ENCODE measurements at places on chromosomes 11 and 22.
A peak's percentile ranks its signal among the peaks of the same experiment; 100 is the strongest.

GRCh38 chr22:31289344-31289743 is 2.9 kb downstream of the PIK3IP1 start:
- peak; percentile 51 for DNase-seq

GRCh38 chr22:43848366-43849171 is 13.7 kb downstream of the SULT4A1 start:
- peak; percentile 36 for DNase-seq

DNA sequence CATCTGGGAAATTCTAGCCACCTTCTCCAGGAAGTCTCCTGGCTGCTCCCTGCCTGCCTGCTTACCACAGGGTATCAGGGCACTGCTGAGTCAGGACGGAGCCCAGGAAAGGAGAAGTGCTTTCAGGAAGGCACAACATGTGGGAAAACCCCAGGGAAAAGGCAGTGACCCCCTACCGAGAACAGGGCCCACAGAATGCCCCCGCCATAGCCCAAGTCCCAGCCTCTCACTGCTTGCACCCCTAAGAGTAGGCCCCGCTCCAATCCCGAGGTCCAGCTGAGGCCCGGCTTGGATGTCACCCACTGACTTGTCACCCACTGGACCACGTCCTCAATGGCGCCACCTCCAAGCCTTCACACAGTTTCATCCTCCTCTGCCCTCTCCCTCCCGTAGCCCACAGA is 34.1 kb downstream of the ARAP1 start:
- DNase-seq = no peak

GRCh38 chr11:122076512-122077120 is 39.4 kb downstream of the BLID start:
- DNase-seq = no peak

- no peak for DNase-seq
These were observed 4.5 kb downstream of the MYEOV start for GRCh38 chr11:69298267-69299022.

DNA sequence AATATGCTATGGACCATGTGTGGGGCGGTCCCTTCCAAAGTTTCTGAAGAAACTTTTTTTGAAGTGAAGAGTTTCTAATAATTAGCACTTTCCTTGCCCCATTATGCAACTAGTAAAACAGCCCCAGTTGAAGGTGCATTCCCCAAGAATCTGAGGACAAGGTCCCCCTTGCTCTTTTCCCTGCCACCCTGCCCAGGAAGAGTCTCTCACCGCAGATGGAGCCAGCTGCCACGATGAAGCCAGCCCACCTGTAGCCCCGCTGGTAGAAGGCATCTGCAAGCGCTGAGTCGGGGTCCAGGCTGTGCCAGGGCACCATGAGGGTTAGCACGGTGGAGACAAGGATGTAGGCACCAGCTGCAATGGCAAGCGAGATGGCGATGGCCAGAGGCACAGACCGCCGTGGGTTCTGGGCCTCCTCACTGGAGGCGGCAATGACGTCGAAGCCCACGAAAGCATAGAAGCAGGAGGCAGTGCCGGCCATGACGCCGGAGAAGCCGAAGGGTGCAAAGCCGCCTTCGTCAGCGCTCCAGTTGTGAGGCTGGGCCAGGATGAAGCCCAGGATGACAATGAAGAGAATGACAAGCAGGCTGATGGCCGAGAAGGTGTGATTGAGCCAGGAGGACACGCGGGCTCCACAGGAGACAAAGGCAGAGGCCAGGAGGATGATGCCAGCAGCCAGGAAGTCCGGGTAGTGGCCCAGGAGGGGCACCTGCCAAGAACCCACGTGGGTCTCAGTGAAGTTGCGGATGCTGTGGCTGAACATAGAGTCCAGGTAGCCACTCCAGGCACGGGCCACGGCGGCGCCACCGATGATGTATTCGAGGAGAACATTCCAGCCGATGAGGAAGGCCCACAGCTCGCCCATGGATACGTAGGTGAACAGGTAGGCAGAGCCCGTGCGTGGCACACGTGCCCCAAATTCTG is 1.5 kb downstream of the SLC7A4 start:
- no peak for DNase-seq

GRCh38 chr11:12430954-12431595 is 53.7 kb downstream of the PARVA start:
- DNase-seq = no peak

DNA sequence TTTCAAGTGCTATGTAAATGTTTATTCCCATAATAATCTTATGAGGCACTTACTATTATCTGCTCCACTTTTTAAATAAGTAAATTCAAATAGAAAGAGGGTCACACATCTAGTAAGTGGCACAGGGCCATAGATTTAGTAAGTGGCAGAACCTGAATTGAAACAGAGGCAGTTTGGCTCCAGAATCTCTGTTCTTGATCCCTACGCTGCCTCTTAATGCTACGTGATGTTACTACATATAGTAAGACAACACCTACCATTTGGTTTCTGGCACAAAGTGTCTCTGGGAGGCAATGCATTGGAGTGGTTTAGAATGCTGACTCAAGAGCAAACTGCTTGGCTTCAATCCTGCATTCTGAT is 1018.3 kb downstream of the DLG2 start:
- DNase-seq = no peak

- no peak for DNase-seq
These were observed 48.4 kb upstream of the HSD17B12 start for GRCh38 chr11:43632181-43632580.

DNA sequence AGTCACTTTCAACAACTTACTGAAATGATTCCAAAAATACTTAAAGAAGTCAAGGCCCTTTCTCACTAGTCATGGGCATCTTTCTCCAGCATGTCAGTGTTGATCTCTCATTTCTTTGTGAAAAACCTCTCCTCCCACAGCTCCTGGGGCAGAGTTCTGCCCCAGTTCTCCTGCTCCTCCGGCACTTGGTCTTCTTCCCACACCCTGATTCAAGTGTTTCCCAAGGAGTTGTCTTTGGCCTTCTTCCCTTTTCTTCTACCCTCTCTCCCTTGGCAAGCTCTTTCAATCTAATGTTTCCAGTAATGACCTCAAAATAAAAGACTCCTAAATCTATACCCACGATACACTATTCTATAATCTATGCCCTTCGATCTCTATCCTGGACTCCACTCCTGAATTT is 42.1 kb upstream of the CCDC34 start:
- DNase-seq = no peak

- no peak for DNase-seq
These were observed 3.3 kb downstream of the FTH1 start for GRCh38 chr11:61964058-61964665.

- DNase-seq = no peak
These were observed 25.1 kb upstream of the USP47 start for GRCh38 chr11:11816511-11817314.

DNA sequence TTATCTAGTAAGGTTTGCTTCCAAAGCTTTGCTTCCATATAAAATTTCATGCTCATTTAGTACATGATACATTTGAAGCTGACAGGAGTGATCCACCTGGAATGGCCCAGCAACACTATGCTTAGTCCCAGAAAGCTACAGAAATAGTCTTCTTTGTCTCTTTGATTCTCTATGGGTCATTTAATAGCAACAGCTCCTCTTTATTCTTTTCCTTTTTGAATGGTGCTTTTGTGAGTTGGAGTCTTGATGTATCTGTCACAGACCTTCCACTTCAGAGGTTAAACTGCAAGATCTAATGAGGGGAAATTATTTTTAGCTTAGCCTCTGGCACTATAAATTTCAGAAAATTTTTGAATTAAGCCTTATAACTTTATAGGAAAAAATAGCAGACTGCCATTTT is 509.5 kb downstream of the KCNA4 start:
- no peak for DNase-seq

- peak; percentile 84 for DNase-seq
These were observed 9.0 kb upstream of the RDX start for GRCh38 chr11:110305169-110306018.
